A549 treated with GW870086 at 1 μM for 4 hours (cell line): ENCODE measurements at places on chromosomes 7 and 10. TPM values are rescaled to one million over a fixed set of nuclear protein-coding genes. Genes with fewer than 3 reads are reported as not detected.

The GDF10 gene
- total RNA-seq, result 0.06 to 0.22 TPM (median 0.07 TPM) in 4 of 5 replicates, not detected in the other

The BRI3 gene
- total RNA-seq, result 99.6 to 203 TPM (median 162 TPM) in 5 replicates

The XRCC2 gene
- total RNA-seq, result 3.3 to 5.5 TPM (median 4.7 TPM) in 5 replicates

The ADAM12 gene
- total RNA-seq, result 3.1 to 5.3 TPM (median 4.1 TPM) in 5 replicates

The SYNPO2L gene
- total RNA-seq, result 0.07 TPM in 1 of 5 replicates, not detected in the others

The CFTR gene
- total RNA-seq, result not detected in 5 replicates

The GPR141 gene
- not detected in 5 replicates for total RNA-seq

The CALML5 gene
- total RNA-seq, result not detected in 5 replicates

The FZD1 gene
- total RNA-seq, result 2.0 to 2.5 TPM (median 2.5 TPM) in 5 replicates

The IMMP2L gene
- total RNA-seq, result 15.1 to 21.0 TPM (median 19.0 TPM) in 5 replicates

The FAM221A gene
- total RNA-seq, result 0.28 to 0.53 TPM (median 0.39 TPM) in 4 of 5 replicates, not detected in the other

The VGF gene
- 12.8 to 27.7 TPM (median 17.7 TPM) in 5 replicates for total RNA-seq

The LRRD1 gene
- not detected in 5 replicates for total RNA-seq

The LYZL1 gene
- not detected in 5 replicates for total RNA-seq

The STEAP4 gene
- total RNA-seq, result 0.02 TPM in 1 of 5 replicates, not detected in the others

The TMEM184A gene
- total RNA-seq, result 6.7 to 13.2 TPM (median 9.5 TPM) in 5 replicates

The A1CF gene
- 0.06 TPM in 1 of 5 replicates, not detected in the others for total RNA-seq

The CCL26 gene
- total RNA-seq, result 7.1 to 12.1 TPM (median 8.5 TPM) in 5 replicates

The DENND2A gene
- total RNA-seq, result 0.51 to 0.90 TPM (median 0.60 TPM) in 5 replicates

The TDRD1 gene
- total RNA-seq, result not detected in 5 replicates

The PLAU gene
- 73.7 to 76.9 TPM (median 76.3 TPM) in 5 replicates for total RNA-seq

The CFAP43 gene
- total RNA-seq, result 0.16 to 0.36 TPM (median 0.23 TPM) in 5 replicates

The PDZD7 gene
- total RNA-seq, result 0.67 to 1.3 TPM (median 0.90 TPM) in 5 replicates

The COL17A1 gene
- 1.5 to 2.2 TPM (median 1.8 TPM) in 5 replicates for total RNA-seq

The ARL3 gene
- 13.6 to 15.2 TPM (median 14.5 TPM) in 5 replicates for total RNA-seq

The OLAH gene
- 0.39 to 0.59 TPM (median 0.43 TPM) in 5 replicates for total RNA-seq

The BTBD16 gene
- total RNA-seq, result 0.48 to 1.7 TPM (median 0.81 TPM) in 5 replicates

The CALCR gene
- total RNA-seq, result not detected in 5 replicates

The SFRP5 gene
- 1.8 to 2.5 TPM (median 2.1 TPM) in 5 replicates for total RNA-seq

The HMX3 gene
- total RNA-seq, result 0.19 TPM in 1 of 5 replicates, not detected in the others

The UCN3 gene
- not detected in 5 replicates for total RNA-seq

The SLC26A4 gene
- 0.05 to 0.32 TPM (median 0.18 TPM) in 4 of 5 replicates, not detected in the other for total RNA-seq

The LRRC17 gene
- total RNA-seq, result 0.06 to 0.14 TPM in 2 of 5 replicates, not detected in the others

The MOGAT3 gene
- not detected in 5 replicates for total RNA-seq

The ST8SIA6 gene
- total RNA-seq, result 0.08 to 0.13 TPM in 2 of 5 replicates, not detected in the others

The VSTM4 gene
- 0.24 to 0.50 TPM (median 0.35 TPM) in 5 replicates for total RNA-seq

The C7orf57 gene
- 0.18 to 0.79 TPM (median 0.26 TPM) in 5 replicates for total RNA-seq

The OAT gene
- total RNA-seq, result 65.5 to 92.8 TPM (median 74.5 TPM) in 5 replicates

The PTPRZ1 gene
- total RNA-seq, result not detected in 5 replicates
